Natural killer cell treated with Interleukin-12 subunit alpha and Interleukin-12 subunit beta and Interleukin-15 and Interleukin-18, amount 100 ng/mL, for 72 hours (primary cell): ENCODE measurements at places on chromosomes 2 and 18. TPM values are rescaled to one million over a fixed set of nuclear protein-coding genes. Genes with fewer than 3 reads are reported as not detected.

DNA sequence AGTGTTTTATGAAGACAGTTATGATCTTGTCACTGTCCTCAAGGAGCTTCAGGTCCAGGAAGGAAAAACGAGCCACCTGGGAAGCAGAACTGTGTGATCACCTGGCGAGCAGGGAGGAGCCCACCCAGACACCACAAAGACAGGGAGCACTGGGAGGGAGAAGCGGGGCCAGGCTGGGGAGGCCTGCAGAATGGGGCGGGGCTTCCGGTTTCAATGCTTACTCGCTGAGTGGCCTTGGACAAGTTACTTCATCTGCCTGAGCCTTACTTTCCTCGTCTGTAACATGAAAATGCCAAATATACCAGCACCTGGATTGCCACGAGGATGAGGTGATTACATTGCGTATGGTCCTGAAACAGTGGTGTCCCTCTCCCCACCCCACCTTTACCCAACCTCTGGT, 227.5 kb downstream of the ANKRD30B start:
- no peak for DNase-seq

GRCh38 chr2:157789256-157789655, 86.9 kb downstream of the ACVR1 start:
- DNase-seq, result no peak

- DNase-seq, result peak; percentile 48
These were observed 15.3 kb downstream of the CROCC2 start for GRCh38 chr2:240921311-240921994.

GRCh38 chr2:100767224-100767653, 52.7 kb upstream of the NPAS2 start:
- no peak for DNase-seq

- DNase-seq, result no peak
These were observed 33.5 kb upstream of the ASNSD1 start for GRCh38 chr2:189627789-189628188.

- DNase-seq, result no peak
These were observed 78.2 kb upstream of the UGP2 start for GRCh38 chr2:63763391-63763941.

GRCh38 chr18:28684746-28685355, 507.9 kb upstream of the CDH2 start:
- no peak for DNase-seq

MRPL30 gene
- 22.4 TPM for total RNA-seq

ZSWIM2 gene
- total RNA-seq, result not detected

DNA sequence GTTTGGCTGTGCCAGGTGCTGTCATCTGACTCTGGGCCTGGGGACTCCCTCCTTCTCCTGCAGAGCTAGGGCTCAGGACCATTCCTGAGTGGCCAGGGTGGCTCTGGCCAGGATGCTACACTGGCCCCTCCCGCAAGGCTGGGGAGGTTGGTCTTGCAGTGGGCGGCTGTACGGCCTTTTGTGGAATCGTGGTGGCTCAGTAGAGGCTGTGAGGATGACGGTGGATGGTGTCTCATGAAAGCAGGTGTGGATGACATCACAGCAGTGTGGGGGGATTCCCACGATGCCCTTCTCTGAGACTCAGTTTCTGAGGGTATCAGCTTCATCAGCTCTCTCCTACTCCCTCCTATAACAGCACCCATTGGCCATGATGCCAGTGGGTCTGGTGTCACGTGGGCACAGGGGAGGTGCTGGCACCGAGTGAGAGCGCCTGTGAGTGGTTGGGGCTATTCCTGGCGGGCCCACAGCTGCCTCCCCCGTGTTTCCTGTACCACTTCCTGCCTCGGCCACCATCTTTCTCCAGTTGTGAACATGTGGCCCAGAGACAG, 144.2 kb upstream of the HDAC4 start:
- peak; percentile 84 for DNase-seq

KCNG3 gene
- not detected for total RNA-seq

DNA sequence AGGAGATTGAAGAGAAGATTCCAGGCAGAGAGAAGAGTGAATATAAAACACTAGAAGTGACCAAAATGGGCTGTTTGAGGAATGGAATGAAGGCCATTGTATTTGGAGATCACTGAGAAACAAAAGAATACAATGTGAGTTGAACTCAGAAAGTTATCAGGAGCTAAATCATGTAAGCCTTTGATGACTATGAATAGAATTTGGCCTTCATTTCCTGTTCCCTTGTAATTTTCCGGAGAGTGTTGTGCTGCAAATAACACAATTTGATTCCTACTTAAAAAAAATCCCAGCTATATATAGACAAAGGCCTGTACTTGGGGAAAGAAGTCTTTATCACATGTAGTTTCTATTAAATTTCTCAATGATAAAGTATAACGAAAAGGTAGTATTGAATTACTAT, 33.7 kb upstream of the KYNU start:
- DNase-seq, result no peak

DNA sequence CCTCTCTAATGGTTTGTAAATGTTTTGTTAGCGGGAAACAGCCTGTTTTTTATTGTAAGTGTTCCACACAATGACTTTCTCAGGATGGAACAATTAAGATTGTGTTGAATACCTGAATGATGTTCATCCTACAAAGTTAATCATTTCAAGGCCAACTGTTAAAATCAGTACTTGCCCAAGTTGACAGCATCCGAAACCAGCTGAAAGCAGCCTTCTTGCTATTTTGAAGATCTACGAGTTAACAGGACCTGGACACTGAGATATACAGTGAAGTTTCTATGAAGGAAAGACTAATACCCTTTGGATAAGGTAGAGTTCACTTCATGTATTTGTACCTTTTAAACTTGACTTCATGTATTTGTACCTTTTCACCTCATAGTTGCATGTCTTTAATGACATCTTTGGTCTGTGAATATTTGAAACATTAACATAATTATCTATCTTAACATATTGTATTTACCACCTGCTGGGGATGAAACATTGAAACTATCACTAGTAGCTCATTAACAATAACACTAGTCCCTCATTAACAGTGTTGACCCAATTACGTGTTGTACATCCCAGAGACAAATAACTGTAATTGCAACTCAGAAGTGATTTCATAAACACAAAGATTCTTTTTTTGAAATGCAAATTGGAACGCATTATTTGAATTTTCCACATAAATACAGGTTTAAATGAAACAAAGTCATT, 556.0 kb upstream of the MEX3C start:
- no peak for DNase-seq

DNA sequence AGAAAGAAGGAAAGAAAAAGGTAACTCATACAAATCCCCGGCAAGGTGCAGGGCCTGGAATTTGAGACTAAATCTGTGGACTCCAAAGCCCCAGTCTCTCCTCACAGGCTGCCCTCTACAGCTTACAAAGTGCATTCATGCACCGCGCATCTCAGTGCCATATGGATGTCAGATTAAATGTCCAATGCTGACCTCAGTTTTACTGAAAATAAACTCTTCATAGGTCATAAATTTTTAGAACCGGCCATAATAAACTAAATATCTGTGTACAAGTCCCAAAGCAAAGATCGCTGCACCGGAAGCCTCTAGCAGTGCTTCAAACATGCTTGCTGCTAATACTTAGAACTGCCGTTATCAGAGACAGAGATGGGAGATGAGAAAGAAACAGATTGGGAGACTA, 17.7 kb downstream of the ST6GAL2 start:
- DNase-seq, result no peak

IL1F10 gene
- not detected for total RNA-seq

- DNase-seq, result no peak
These were observed 54.0 kb upstream of the RIOK3 start for GRCh38 chr18:23399067-23399466.

C2orf42 gene
- total RNA-seq, result 24.3 TPM

DNA sequence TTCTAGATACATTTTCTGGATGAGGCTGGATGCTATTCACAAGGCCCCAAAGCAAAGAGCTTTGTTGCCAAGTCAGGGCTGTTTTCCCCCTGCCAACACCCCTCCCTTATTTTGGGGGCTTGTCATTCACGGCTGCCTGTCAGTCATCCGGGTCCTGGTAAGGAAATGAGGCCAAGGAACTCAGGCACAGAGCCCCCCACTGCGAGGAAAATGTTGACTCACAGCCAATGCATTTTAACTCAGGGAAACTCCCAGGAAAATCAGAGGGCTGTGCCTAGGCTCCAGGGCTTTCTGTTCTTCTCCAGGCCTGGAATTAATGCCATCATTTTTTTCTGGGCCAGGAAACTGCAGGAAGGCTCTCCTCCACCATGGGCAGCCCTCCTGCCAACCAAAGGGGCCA, 241.1 kb downstream of the SMAD2 start:
- DNase-seq, result no peak

ADGRF3 gene
- total RNA-seq, result 2.1 TPM

C1GALT1C1L gene
- not detected for total RNA-seq

- no peak for DNase-seq
These were observed 25.9 kb upstream of the ASNSD1 start for GRCh38 chr2:189635353-189635752.

PLCL1 gene
- 0.95 TPM for total RNA-seq

SERPINB8 gene
- total RNA-seq, result 86.0 TPM

DNA sequence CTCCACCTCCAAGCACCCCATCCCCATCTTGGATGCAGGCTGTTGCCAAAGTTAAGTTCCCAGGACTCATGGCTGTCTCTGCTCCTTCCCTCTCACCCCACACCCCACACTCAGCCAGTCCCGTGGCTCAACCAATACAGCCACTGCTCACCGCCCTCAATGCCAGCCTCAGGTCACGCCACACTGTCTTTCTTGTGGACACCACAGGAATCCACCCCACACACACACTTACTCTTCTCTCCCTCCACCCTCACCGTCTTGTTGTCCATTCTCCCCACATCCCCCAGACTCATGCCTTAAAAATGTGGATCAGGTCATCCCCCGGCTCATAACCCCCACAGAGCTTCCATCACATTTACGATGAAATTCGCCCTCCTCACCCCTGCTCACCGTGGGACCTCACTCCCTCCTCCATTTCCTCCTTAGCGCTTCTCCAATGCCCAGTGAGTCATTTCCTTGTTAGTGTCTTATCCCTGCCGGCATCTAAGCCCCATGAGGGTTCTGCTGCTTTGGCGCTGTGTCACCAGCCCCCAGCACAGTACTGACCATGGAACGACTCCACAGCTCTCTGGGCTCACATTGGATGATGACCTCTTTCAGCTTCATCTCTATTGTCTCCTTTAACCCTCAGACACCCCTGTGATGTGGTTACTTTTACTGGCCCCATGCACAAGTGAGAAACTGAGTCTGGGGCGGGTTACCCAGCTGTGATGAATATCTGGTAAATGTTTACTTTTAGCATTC, 13.8 kb downstream of the MLPH start:
- DNase-seq, result no peak

EMX1 gene
- total RNA-seq, result not detected

FOXD4L1 gene
- total RNA-seq, result 0.31 TPM

SPHKAP gene
- not detected for total RNA-seq

DNA sequence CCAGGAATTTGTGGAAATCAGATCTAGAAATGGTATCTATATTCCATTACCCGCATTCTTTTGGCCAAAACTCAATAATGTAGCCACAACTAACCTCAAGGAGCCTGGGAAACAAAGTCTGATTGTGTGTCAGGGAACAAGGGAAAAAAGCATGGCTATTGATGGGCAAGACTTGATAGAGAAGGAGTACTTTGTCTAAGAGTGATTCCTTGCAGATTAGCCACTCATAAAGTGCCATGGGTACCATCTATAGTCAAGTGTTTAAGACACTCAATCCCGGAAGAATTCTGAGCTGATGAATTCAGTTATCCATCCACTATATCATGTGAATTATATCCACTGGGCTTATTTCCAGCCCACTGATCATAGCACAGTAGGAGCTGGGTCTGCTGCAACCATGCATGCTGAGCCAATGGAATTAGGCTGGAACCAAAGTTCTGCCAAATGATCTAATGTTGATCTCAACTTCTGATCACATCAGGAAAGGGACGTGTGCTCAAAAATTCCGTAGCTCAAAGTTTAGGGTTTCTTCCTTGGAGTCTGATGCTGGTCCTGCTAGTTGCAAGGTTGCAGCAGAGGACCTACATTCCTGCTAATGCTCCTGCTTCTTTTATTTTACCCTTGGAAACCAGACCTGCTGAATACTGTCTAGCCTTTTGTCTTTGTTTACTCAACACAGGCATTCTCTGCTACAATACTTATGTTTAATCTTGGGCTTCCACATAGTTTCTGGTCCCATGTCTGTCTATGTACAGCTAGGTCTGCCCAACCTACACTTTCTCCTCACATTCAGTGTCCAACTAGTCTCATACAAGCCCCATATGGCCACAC, 629.7 kb downstream of the IRS1 start:
- DNase-seq, result no peak

DNA sequence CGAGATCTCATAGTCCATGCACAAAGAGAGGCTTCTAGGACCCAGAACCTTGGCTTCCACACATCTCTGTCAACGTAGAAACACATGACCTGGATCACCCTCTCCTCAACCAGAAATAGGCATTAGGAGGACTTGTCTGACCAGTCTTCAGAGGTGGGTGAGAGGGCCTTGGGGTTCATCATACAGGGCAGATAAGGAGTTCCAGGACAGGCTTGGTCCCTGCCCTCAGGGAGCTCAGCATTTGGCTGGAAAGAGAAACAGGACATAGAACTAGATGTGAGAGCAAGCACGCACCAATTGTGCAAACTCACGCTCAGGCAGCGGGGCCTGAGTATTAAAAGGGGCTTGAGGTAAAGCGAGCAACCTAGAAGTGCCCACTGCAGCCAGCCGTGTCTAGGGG, 28.6 kb upstream of the NOTO start:
- no peak for DNase-seq

GRCh38 chr2:20414806-20415205, 32.1 kb upstream of the RHOB start:
- DNase-seq, result no peak

HNMT gene
- total RNA-seq, result not detected

MROH2A gene
- not detected for total RNA-seq

DNA sequence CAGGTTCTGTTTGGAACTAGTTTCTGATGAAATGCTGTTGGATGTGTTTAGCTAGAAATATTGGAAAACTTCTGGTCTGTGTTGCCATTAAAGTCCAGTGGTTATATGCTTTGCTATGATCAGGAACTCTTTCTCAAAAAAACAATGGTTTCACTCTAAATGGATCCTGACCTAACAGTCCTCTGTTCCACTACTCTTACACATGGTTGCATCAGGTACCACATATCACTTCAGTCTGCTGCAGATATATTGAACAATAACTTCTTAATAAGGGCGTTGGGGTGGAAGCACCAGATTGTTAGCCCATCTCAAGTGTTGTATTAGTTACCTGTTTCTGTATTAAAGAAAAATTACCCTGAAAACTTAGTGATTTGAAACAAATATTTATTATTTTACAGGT, 676.6 kb upstream of the GCFC2 start:
- no peak for DNase-seq

IL36A gene
- total RNA-seq, result not detected
